ENCODE measurements at places on chromosomes 3 and 15.

DNA sequence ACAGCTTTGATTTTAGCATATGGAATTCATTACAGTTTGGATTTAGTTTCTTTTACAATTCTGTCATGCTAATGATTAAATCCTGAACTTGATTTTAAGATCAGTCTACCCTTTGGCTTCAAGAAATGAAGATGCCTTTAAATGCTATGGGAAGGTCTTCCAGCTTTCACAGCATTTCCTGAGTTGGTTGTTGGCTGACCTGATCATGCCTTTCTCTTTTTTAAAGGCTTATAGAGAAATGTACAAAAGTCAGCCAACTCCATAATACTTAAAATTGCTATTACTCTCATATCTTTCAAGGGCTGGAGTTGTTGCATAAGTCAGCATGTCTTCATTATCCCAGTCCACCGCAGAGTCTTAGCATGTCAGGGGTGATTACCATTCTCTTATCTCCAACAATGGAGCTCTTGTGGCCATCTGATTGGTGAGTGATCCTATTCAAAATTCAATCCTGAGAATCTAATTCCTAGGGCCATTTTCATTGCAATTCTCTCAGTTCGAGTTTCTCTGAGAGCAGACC lies 123.8 kb downstream of the GMNC start:
- DNase-seq = no peak

DNA sequence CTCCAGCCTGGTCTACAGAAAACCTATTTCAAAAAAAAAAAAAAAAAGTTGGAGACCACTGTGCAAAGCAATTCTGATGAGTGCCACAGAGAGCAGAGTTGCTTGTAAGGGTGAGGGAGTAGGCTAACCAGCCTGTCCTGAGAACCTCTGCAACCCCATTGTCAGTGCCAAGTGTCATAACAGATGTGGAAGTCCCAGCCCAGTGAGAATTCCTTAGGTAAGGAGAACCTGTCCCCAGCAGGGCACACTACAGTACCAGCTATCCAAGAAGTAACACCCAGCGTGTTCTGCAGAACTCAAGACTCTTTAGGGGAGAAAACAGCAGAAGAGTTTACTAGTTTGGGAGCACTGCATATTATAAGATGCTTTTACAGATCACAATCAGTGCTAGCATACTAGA lies 156.3 kb downstream of the LIPC start:
- no peak for DNase-seq

GRCh38 chr3:56680054-56680580 lies 2.9 kb downstream of the TASOR start:
- no peak for DNase-seq

DNA sequence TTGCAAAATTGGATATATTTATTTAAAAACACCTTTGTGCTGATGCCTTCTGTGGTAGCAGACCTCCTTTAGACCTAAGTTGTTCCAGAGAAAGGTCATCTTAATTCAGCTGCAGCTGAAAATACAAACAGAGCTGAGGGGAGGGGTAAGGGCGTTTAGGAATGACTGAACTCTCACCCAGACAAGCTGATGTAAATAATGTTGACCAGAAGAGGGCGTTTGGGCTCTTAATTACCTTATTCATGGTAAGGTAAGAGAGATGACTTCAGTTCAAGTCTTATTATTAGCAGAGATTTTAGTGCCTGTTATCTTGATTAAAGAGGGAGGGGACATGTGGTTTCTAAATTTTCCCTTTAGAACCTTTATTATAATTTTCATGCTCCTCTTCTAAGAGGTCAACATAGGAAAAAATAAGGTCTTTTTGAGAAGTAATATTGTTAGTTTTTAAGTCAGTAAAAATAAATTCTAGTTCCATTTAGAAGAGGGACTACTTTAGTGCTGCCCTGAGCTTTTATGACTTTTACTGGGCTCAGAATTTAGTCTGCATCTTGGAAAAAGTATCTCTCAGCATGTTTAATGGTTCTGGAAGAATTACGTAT lies 46.3 kb downstream of the GPR171 start:
- DNase-seq = peak; percentile 51

DNA sequence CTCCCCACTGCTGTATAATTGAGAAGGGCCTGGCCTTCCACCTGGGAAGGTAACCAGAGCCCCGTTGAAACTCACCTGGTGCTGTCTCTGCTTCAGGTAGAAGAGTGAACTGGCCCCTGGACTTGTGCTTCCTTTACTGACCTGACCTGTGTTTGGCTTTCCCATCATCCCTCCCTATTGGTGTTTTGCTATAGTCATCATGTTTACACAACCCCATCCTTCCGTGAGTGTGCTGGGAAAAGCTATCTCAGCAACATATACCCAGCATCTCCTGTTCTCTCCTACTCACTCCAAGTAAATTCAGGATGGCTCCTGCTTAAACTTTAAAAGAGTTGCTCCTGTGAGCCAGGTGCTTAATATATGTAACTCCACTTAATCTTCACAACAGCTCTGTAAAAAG lies 77.2 kb upstream of the TSC22D2 start:
- no peak for DNase-seq

- no peak for DNase-seq
These were observed 11.6 kb downstream of the PCSK6 start for GRCh38 chr15:101477851-101478362.

GRCh38 chr3:15382405-15382923 lies 44.9 kb downstream of the METTL6 start:
- no peak for DNase-seq
